Transverse colon (tissue), 4 donors: ENCODE measurements at places on chromosomes 7 and 10. TPM values are rescaled to one million over a fixed set of nuclear protein-coding genes. Genes with fewer than 3 reads are reported as not detected.
A peak's percentile ranks its signal among the peaks of the same experiment; 100 is the strongest.

GRCh38 chr10:83543691-83544462, 595.4 kb upstream of the GHITM start:
- H3K36me3 ChIP-seq = no peaks in the 10 kb centered on the region
- DNase-seq = no peak

DNA sequence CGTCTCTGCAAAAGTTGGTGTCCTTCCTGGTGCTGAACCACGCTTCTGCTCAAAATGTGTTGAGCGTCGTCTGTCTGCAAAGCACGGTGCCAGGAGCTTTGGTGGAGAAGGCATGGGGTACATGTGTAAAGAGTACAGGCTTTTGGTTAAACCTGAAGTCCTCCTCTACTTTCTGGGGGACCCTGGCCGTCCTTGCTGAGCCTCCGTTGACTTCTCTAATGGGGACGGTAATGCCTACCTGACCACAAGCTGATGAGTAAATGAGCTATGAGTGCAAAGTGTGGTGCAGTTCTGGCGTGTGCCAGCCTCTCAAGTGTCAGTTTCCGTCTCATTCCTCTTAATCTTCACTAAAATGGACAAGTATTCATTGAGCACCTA, 527 bp upstream of the HERPUD2 start:
- no peak for DNase-seq
- H3K4me3 ChIP-seq = peak overlapping the region; percentile 97
- H3K27ac ChIP-seq = peak overlapping the region; percentile 99
- H3K27me3 ChIP-seq = no peaks in the 10 kb centered on the region
- peaks cover 40% of the 10 kb centered on the region for H3K4me1 ChIP-seq
- no peaks in the 10 kb centered on the region for H3K36me3 ChIP-seq

GRCh38 chr10:34814913-34815184, 247 bp downstream of the PARD3 start:
- peak overlapping the region; percentile 92 for H3K27ac ChIP-seq
- H3K36me3 ChIP-seq = no peaks in the 10 kb centered on the region

DNA sequence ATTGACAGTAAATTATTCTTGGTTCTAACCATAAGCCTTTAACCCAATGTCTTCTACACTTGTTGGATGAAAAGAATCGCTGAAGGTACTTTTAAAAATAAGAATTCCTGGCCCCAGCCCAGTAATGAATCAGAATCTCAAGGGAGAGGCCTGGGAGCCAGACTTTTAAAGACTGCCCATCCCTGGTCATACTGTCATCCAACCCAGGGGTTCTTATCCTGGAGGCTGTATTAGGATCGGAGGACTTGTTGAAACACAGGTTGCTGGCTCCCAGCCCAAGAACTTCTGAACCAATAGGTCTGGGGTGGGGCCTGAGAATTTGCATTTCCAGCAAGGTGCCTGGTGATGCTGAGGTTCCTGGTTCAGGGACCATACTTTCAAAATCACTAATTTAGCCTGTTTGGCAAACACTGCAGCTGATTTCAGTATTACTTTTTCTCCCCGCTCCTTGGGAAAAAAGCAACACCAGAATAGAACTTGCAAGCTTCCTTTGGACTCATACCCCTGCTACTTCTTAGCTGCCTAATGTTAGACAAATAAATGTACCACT, 79.5 kb upstream of the FAM133B start:
- no peaks in the 10 kb centered on the region for H3K27me3 ChIP-seq
- H3K27ac ChIP-seq = no peak overlapping the region
- no peak for DNase-seq
- no peaks in the 10 kb centered on the region for H3K4me1 ChIP-seq
- H3K4me3 ChIP-seq = no peak overlapping the region

GRCh38 chr10:71448146-71448545, 51.4 kb downstream of the CDH23 start:
- H3K27ac ChIP-seq = no peak overlapping the region
- H3K36me3 ChIP-seq = no peaks in the 10 kb centered on the region
- DNase-seq = no peak
- H3K4me3 ChIP-seq = no peak overlapping the region
- H3K4me1 ChIP-seq = no peaks in the 10 kb centered on the region

GRCh38 chr10:93871671-93872204, 22.0 kb upstream of the SLC35G1 start:
- H3K4me3 ChIP-seq = no peak overlapping the region
- H3K36me3 ChIP-seq = no peaks in the 10 kb centered on the region
- no peaks in the 10 kb centered on the region for H3K27me3 ChIP-seq
- no peak for DNase-seq
- no peaks in the 10 kb centered on the region for H3K4me1 ChIP-seq

DGKI gene
- total RNA-seq = not detected
